ENCODE measurements at places on chromosomes 3 and 15.

DNA sequence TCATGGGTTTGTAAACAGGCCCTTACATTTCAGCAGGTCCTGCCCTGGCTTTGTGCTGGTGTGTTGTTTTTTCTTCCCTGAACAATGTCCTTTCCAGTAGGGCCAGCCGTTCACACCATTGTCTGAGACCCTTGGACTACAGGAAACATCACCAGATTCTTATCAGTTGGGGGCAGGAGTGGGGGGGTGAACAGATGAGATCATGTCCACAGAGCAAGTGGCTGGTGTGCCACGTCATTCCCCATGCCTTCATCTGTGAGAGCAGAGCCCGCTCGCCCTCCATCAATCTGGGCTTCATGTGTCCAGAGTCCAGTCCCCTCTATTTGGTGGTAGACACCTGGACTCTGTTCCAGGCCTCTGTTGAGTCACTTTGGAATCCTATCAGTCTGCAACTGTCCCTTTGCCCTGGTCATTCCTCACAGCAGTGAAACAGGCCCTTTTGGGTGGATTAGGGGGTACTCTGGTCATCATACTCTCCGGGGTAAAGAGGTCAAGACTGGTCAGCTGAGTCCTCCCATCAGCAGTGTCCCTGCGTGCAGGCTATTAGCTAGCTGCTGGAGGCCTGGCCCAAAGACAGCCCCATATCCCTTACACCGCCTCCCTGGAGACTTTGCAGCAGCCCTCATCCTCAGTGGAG, 15.0 kb downstream of the SEMA3G start:
- no peak for DNase-seq

GRCh38 chr3:133570937-133571320, 2.6 kb upstream of the CDV3 start:
- peak; percentile 28 for DNase-seq

DNA sequence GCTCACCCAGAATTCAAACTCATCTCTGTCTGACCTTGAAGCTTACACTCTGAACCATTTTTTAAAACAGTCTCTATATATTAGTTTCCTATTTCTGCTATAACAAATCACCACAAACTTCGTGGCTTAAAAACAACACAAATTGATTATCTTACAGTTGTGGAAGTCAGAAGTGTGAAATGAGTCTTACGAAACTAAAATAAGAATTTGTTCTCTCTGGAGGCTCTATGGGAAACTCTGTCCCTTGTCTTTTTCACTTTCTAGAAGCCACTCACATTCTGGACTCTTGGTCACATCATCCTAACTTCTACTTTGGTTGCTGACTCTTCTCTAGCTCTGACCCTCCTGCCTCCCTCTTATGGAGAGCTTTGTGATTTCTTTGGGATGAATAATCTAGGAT, 429.3 kb upstream of the THBS1 start:
- DNase-seq = no peak

- DNase-seq = no peak
Observed at GRCh38 chr3:110887176-110887575, 184.4 kb upstream of the NECTIN3 start.

GRCh38 chr3:16320711-16321110, 55.7 kb downstream of the OXNAD1 start:
- DNase-seq = peak; percentile 33

GRCh38 chr3:60609446-60609845, 641.8 kb downstream of the FHIT start:
- DNase-seq = no peak

DNA sequence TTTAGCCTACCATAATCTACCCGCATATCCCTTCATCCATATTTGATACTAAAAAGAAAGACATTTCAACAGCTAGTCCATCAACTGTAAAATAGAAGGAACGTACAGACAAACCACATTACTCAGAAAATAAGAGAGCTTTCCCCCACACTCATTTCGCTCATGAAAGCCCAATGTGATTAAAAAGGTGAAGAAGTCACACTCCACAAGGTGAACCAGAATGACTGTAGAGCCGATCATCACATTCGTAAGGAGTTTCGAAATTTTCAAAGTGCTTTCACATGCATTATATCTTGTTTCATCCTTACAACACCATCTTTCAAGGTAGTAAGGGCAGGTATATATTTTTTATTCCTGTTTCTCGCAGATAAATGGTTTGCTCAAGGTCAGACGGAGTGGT, 225.3 kb downstream of the FOXP1 start:
- no peak for DNase-seq

DNA sequence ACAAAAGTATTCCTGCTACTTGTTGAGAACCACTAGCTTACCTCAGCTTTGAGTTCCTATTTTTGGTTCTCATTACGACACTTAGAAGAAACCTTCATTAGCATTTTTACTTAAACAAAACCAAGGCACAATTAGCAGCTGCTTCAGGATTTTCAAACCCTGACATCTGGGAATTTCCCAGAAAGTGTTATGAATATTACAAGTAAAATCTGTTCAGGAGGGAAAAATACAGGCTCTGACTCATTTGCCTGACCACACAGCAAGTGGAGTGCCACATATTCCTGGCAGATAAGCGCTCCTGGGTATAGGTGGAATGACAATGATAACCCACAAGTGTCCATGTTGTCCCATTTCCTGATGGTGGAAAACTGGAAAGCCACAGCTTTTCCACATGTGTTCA, 10.3 kb upstream of the RFTN1 start:
- DNase-seq = peak; percentile 84

DNA sequence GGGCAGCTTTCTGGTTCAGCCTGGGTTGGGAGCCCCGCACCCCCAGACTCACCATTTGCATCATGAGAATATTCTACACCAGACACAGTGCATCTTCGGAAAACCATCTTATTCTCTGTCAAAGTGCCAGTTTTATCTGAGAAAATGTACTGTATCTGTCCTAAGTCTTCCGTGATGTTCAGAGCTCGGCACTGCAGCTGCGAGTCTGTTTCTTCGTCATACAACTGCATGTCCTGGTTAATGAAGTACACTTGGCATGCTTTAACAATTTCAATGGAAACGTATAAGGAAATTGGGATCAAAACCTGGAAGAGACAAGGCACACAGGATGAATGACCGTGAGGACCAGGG, 141.5 kb downstream of the ATP10A start:
- DNase-seq = no peak

DNA sequence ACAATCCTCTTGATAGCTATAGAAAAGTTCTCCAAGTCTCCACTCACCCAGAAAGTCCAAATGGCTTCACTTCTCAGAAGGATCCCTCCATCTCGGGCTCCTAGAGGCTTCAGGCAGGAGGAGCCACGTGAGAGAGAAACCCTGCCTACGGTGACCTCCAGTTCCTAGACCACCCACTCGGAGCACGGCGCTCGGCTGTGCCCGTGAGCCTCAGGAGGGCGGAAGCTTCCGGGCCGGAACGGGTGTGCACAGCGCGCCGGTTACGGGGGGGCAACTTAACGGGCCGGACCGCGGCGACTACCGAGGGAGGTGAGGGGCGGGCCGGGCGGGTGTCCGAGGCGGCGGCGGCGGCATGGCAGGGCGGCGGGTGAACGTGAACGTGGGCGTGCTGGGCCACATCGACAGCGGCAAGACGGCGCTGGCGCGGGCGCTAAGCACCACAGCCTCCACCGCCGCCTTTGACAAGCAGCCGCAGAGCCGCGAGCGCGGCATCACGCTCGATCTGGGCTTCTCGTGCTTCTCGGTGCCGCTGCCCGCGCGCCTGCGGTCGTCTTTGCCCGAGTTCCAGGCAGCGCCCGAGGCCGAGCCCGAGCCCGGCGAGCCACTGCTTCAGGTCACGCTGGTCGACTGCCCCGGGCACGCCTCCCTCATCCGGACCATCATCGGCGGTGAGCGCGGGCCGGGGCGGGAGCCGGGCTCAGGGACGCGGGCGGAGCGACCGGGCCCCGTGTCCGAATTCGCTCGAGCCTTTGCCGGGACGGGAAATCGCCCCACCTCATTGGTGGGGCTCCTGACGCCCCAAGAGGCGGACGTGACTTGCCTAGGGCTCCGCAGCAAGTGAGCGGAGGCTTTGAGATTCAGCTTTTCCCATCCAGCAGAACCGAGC, at the start of gene EEFSEC:
EEFSEC (plus strand) TSS at position 326 of the 886 bp plus-strand sequence; CDS start at position 353, 27 bp downstream.
- peak; percentile 73 for DNase-seq
